ENCODE measurements at places on chromosomes 4 and X.
A peak's percentile ranks its signal among the peaks of the same experiment; 100 is the strongest.

GRCh38 chrX:82961129-82961528, 547.0 kb upstream of the POU3F4 start:
- DNase-seq = no peak

DNA sequence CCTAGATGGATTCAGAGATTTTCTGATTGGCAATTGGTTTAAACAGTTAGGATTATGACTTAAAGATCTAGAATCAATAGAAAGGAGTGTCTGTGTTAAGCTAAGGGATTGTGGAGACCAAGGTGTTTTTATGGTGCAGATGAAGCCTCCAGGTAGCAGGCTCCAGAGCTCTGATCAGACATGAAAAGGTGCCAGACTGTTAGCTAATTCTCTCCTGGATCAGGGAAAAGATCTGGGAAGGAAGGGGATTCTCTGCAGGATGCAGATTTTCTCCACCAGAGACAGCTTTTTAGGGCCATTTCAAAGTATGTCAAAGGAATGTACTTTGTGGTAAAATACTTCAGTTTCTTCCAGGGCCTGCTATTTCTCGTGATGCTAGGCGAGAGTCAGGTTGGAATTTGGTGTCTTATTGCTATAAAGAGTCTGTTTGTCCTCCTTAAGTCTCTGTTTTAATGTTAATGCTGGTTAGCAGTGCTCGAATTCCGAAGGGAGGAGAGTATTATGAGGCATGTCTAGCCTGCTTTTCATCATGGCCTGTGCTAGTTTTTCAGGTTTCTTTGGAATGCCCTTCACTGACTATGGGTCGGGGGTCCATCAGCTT, 12.0 kb upstream of the GPR78 start:
- no peak for DNase-seq

GRCh38 chr4:42420140-42420539, 22.9 kb downstream of the SHISA3 start:
- DNase-seq = no peak

DNA sequence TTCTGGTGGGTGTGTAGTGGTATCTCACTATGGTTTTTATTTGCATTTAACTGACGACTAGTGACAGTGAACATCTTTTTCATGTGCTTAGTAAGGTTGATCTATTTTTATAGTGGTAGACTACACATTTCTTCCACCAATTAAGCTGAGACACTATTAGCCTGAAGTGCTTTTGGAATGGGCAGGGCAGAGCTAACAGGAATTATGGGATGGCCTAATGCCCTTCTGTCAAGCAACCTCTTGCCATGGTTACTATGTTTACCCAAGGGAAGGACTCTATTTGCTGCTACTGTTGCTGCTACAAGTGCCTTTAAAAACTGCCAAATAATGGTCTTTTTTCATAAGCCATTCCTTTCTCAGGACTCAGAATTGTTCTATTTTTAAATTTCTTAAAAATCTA, 676.7 kb upstream of the ACTRT1 start:
- no peak for DNase-seq

DNA sequence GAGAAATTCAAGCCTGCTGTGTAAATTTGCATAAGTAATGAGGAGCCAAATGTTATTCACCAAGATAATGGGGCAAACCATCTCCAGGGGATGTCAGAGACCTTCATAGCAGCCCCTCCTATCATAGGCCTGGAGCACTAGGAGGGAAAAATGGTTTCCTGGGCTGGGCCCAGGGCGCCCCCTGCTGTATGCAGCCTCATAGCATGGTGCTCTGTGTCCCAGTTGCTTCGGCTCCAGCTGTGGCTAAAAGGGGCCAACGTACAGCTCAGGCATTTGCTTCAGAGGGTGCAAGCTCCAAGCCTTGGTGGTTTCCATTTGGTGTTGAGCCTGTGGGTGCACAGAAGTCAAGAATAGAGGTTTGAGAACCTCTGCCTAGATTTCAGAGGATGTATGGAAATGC, 859.3 kb downstream of the RPA4 start:
- DNase-seq = no peak

GRCh38 chr4:30728311-30728710, 8.1 kb downstream of the PCDH7 start:
- no peak for DNase-seq

GRCh38 chr4:147938496-147938895, 206.6 kb downstream of the ARHGAP10 start:
- DNase-seq = no peak

DNA sequence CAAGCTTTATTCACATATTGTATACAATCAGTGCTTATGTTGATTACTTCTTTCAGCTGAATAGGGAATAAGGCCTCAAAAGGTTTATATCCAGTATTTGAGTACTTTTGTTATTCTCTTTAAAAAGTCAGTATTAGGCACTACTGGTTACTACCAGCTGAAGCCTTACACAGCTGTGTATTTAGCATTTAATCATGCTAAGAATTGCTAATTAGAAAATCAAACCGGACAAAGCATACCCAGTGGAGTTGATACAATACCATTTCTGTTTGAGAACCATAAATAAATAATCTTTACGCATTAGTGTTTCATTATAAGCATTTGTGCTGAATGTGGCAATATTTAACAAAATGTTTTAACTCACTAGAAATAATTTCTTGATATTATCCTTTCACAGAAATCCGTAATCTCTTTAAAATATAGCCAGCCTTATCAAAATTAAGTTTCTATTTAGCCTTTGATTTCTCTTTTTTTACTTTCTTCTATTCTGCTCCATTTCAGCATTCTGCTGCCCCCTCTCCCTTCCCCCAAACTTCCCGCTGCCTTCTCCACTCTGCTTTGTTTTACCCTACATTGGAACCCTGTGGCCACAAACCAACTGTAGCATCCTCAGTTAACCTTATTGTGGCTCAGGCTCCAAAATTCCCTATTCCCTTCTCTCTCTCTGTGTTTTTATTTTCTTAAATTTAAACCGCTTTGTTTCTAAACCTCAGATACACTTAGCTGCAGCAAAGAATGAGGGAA, 37.8 kb downstream of the UGT8 start:
- DNase-seq = no peak

GRCh38 chr4:145936997-145937901, 1.4 kb downstream of the ZNF827 start:
- DNase-seq = peak; percentile 41

DNA sequence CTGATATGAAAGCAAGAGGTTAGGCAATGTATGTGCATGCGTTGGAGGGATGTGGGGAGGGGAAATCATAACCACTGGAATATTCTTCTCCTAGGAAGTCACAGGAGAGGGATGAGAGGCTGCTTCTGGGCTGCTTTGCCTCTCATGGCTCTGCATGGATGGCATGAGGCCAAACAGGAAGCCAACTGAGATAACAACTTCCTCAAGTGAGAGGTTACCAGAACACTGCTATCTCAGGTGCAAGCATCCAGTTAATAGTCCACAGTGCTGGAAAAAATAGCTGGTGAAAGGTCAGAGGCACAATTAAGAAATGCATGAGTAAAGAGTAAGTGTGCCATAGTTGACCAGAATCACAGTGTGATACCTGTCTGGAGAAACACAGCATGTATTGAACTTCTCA, 113.3 kb downstream of the ELOVL6 start:
- peak; percentile 23 for DNase-seq

DNA sequence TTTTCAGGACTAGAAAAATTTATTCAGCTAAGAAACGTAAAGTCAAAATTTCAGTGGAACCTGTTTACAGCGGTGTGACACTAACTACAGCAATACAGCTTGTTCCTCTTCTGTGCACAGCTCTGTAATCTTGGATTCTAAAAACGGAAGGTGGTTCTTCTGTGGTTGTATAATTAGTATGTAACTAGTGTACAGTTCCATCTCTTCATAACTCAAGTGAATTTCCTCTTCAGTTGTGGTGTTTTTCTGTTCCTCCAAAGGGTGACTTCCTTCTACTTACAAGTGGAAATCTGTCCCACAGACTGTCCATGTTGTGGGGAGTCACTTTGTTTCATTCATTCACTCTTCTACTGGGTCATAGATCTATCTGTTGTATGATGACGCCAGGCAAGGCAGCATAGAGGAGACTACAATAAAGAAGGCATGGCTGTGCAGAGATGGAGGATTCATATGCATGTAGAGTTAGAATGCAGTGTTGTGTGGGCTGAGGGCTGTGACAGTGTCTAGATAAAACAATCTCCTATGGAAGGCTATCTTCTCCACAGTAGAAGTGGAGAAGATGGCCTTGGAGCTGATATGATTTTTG, 5.4 kb downstream of the DAPP1 start:
- no peak for DNase-seq

- no peak for DNase-seq
Observed at GRCh38 chrX:17632942-17633341, 104.4 kb upstream of the SCML1 start.

DNA sequence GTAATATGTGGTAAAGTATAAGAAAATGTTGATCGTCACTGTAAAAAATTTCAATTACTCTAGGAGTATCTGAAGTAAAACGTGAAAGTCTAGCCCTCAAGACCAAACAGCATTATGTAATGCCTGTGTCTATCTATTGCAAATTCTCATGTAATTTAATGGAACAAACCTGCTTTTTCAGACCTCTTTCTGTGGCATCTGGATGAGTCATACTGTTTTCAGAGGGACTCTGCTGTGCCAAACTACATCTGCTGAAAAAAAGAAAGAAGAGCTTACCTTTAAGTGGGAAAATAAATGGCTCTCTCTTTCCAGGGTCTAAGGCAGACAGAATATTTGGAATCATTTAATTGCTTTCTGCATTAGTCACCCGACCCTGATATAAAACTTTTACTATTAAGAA, 89.8 kb upstream of the ARMCX2 start:
- DNase-seq = no peak

DNA sequence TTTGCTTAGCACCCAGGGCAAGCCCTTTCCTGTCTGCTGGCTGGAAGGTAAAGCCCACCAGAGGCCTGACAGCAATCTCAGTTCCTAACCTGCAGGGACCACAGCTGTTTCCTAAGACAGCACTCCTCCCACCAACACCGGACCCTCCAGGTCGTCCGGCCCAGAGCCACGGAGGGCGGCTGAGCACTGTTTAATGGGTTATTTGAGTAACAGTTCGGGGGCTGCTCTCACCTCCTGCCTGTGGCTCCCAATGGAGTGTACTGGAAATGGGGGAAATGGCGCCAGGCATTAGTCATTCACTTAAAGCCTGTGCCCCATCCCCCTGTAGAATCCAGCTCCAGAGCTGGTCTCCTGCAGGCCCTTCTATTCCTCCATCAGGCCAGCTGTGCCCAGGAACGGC, 81.6 kb upstream of the ADRA2C start:
- DNase-seq = no peak

DNA sequence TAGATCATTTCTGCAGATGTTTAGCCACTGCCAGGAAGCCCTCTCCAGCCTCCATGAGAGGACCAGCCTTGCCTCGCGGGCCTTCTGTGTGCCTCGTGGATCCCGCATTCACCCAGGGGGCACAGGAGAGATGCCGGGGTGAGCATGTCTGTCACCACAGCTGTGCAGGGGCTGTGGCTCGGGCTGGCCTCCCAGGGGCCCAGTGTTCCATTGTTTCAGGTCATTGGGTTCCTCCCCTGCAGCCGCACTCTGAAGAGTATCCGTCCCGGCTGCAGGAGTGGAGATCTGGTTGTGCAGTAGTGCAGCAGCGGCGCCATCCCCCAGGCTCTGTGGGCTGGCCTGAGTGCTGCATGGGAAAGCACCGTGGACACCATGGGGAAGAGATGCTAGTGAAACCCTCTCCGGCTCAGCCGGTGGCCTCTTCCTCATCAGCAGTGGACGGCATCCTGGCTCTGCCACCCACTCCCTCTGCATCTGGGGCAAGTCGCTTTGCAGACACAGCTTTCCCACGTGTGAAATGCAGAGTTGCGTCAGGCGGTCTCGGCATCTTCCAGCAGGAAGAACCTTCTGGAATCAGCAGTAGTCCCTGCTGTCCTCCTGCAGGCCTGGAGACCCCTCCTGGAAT, 29.1 kb downstream of the TBC1D14 start:
- DNase-seq = no peak

- no peak for DNase-seq
Observed at GRCh38 chr4:116150152-116150551, 935.2 kb downstream of the TRAM1L1 start.

DNA sequence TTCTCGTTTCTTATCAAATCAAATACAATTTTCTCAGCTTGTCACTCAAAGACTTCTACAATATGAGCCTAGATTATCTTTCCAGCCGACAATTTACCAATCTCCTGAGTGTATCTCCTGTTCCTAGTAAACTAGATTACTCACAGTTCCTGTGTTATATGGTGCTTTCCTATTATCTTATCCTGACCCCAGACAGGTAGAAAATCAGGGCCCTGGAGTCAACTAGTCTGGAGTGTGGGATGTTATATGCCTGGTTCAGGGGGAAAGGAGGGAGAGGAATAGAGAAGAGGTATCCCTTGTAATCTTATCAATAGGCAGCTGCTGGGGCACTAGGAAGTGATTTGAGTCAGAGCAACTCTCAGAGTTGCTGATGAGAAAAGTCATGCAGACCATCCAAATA, 127.1 kb downstream of the SLC7A11 start:
- DNase-seq = no peak

GRCh38 chrX:56812515-56813105, 83.6 kb downstream of the NBDY start:
- DNase-seq = no peak

- DNase-seq = no peak
Observed at GRCh38 chrX:130253916-130254315, 14.8 kb downstream of the ZNF280C start.

- no peak for DNase-seq
Observed at GRCh38 chr4:125297116-125297515, 17.6 kb upstream of the FAT4 start.

GRCh38 chr4:152831416-152831815, 51.7 kb downstream of the ARFIP1 start:
- no peak for DNase-seq

- no peak for DNase-seq
Observed at GRCh38 chr4:7312691-7313090, 120.4 kb downstream of the SORCS2 start.

DNA sequence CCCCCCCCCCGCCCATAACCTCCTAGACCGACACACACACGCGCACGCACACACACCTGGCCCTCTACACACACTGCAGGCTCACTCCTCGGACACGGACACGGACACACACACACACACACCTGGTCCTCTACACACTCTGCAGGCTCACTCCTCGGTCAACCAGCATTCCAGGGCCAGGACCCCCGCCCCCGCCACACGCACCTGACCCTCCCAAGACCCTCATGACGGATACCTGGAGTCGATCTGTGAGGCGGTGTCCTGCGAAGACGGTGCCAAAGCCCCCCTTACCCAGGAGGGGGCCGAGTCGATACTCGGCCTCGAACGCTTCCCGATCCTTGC, 552 bp downstream of the PIM2 start:
- DNase-seq = no peak

DNA sequence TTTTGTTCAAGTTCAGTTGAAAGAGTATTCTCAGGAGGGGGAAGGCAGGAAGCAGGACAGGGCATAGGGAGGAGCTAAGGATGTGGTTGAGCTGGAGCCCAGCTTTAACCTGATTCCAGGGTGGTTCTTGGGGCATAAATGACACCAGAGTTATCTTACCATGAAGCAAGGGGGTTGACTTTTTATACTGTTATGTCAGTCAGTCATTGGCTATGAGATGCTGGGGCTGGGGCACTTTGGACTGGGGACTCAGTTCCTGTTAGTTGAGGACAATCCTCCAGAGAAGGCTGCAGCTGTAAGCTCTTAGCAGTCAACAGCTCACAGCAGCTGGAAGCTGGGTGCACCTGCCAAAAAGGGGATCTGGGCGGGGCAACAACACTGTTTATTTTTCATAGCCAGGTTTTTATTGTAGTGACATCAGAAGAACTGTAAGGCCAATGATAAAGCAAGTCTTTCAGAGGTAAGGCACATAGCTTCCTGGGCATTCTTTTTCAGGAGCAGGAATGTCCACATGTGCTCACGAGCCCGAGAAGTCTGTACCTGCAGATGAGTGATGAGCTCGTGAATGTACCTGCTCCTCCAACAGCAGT, 78.5 kb downstream of the MID1IP1 start:
- DNase-seq = peak; percentile 67

Measured in NCI-H345 (cell line).